Neural crest cell (in vitro differentiated cells): ENCODE measurements at places on chromosomes 3 and 15. TPM values are rescaled to one million over a fixed set of nuclear protein-coding genes. Genes with fewer than 3 reads are reported as not detected.

- DNase-seq: no peak
Measured at GRCh38 chr3:52696830-52697631, 8.6 kb downstream of the GLT8D1 start.

DNA sequence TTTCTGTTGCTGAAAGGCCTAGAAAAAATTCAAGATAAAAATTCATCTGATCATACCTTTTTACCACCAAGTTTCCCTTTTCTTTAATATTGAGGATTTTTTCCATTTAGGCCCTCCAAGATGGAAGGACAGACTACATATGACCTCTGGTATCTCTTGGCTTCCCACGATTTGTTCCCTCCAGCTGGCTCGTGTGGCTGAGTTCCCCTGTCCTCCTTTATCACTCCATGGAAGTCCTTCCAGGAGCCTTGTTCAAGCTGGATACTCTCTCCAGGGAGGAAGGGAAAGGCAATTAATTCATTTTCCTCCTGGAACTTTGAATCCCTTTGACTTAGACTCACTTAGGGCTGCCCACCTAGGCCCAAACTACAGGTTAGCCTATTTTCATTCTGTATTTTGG is 110.6 kb downstream of the CFAP44 start:
- DNase-seq: no peak

EIF4E3 gene
- 8.9 TPM in 2 replicates for total RNA-seq

ASB14 gene
- not detected in 2 replicates for total RNA-seq

TM4SF1 gene
- total RNA-seq: not detected in 2 replicates

DNA sequence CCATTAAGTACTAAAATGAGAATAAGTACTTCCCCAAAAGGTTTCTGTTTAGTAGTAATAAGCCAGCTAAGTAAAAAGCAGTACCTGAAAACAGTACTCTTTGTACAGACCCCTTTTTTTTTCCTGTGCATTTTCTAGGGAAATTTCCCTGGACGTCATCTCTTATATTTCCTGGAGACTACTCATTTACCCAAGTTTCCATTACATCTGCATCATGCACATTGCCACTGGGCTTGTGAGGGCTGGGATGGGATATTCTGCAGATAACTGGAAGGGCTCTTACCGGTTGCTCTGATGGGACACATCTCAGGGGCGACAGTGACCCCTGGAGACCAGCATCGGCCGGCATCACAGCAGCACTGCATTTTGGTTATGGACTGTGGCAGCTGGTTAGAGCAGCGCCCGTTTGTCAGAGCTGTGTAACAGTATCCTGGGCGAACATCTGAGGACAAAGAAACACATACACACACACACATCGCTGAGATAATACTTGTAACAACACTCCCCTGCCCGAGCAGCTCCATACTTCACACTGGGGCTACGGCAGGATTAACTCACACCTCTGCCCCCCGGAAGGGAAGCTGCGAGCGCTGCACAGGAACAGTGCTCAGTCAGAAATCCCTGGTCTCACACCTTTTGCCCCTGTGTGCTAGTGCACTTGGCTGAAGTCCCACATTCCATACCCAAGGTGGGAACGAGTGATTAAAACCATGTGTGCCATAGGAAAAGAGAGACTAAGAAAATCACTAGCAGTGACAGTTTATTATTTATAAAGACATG is 124.9 kb downstream of the FBN1 start:
- DNase-seq: no peak

GRCh38 chr15:36738817-36739216 is 159.4 kb downstream of the CDIN1 start:
- no peak for DNase-seq

CLPX gene
- total RNA-seq: 42.0 and 42.2 TPM in 2 replicates

DNA sequence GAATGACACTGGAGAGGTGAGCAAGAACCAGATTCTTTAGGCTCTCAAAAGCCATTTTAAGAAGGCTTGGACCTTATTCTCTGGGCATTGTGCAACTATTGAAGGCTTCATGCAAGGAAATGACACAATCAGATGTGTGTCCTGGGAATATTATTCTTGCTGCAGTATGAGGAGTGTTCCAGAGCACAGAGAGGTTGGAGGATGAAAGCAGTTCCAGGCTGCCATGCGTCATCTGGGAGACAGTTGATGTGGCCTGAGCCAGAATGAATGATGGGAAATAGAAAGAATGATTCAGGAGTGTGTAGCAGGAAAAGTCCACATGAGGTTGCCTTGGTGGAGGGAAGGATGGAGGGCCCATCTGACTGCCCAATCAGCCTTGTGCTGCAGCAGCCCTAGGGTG is 123.1 kb downstream of the CHCHD6 start:
- no peak for DNase-seq

DNA sequence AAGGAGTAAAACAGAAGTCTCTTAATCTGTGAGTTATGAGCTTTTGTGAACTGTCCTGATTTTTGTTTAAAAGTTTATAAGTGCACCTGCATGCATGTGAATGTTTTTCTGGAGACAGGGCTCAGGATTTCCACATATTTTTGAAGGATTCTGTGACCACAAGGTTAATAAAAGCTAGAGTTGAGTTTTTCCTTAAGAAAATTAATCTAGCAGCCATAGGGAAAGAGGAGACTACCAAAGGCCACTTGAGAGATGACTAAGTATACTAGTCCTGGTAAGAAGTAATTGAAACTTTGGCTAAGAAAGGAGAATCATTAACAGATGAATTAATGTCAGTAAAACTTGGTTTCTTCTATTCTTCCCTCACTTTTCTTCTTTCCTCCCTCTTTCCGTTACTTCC is 176.8 kb upstream of the EPHA3 start:
- DNase-seq: no peak

DNA sequence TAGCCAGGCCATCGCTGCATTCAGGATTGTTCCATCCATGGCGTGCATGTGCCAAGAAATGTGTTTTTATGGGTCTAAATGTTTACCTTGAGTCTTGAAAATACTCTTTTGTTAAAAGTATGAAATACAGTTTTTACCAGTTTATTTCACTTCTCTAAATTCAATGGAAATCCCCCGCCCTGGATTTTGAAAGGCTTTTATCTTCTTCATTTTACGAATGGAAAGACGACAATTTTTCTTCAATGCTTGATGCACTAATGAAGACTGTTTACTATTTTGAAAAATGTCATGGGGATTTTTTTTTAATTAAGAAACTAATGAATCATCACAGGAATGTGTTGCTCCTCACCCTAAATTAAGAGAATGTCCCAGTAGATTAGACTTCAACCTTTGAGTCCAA is 83.5 kb downstream of the FAM81A start:
- no peak for DNase-seq

QTRT2 gene
- total RNA-seq: 40.2 and 46.5 TPM in 2 replicates

GRCh38 chr3:16516695-16517481 is 3.4 kb upstream of the RFTN1 start:
- DNase-seq: no peak

CKMT1B gene
- total RNA-seq: 1.9 and 4.5 TPM in 2 replicates

PLA2G4E gene
- not detected in 2 replicates for total RNA-seq

DNA sequence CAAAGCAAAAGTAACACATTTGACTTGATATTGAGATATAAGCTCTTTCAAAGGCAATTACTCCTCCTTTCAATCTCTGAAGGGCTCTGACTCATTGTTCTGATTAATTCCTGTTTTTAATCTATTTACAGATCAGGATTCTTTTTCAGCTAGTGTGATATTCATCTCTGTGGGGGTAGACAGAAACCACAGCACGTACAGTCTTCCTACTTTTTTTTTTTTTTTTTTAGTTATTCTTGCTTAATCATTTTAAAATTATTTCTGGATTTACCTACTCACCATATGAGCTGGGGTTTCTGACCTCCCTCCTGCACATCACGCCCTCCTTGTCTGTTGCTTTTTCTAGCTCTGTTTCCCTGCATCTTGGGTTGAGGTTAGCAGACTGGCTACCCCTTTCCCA is 1.4 kb downstream of the CNTN3 start:
- DNase-seq: no peak

DNA sequence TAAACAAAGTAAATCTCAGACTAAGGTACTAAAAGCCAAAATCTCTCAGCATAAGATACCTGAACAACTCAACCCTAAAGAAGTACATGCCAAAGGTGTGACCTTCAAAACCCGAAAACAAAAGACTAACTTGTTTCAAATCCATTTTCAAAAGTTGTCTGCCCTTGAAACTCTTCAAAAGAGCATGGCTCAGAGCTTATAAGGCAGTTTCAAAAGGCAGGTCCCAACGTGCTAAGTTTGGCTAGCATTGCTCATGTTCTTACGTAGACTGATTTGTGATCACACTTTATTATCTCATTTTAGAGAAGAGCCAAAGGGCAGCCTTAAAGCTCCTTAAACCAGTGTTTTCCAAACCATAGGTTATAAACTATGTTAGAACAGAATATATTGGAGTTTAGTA is 112.2 kb downstream of the FEZF2 start:
- DNase-seq: no peak

DNA sequence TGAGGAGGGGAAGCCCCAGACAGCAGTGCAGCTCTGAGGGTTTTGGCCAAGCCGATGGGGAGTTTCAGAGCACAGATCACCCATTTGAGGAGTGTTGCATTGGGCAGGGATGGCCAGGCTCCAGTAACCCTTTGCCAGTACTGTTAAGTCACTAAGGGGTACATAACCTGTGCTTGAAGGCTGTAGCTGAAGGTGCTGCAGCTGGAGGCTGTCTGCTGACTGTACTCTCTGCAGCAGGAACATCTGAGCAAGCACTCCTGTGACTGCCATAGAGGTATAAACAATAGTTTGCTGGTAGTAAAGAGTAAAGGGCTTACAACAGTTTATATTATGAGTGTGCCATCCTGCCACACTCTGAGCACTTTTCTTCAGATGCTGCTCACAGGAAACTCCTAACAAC is 297.8 kb downstream of the EPHA3 start:
- DNase-seq: no peak

DNA sequence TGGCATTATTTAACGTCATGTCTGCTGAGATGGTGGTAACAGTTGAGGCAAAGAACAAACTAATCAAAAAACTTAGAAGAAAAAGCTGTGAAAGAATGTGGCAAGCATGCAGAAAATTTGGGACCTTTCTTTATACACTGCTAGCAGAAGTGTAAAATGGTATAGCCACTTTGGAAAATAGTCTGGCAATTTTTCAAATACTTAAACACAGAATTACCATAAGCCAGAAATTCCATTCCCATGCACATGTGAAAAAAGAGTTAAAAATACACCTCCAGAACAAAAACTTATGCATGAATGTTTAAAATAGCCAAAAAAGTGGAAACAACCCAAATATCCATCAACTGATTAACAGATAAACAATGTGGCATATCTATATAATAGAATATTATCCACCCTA is 613.3 kb downstream of the TBL1XR1 start:
- DNase-seq: no peak

SNAP23 gene
- 54.8 and 59.2 TPM in 2 replicates for total RNA-seq

- no peak for DNase-seq
Measured at GRCh38 chr15:72227192-72227586, 3.8 kb downstream of the PKM start.

FBLN2 gene
- 4.9 and 6.3 TPM in 2 replicates for total RNA-seq

GRCh38 chr3:14506626-14507304 is 33.4 kb downstream of the GRIP2 start:
- DNase-seq: no peak

- no peak for DNase-seq
Measured at GRCh38 chr3:13584427-13584891, 35.5 kb downstream of the FBLN2 start.

DNA sequence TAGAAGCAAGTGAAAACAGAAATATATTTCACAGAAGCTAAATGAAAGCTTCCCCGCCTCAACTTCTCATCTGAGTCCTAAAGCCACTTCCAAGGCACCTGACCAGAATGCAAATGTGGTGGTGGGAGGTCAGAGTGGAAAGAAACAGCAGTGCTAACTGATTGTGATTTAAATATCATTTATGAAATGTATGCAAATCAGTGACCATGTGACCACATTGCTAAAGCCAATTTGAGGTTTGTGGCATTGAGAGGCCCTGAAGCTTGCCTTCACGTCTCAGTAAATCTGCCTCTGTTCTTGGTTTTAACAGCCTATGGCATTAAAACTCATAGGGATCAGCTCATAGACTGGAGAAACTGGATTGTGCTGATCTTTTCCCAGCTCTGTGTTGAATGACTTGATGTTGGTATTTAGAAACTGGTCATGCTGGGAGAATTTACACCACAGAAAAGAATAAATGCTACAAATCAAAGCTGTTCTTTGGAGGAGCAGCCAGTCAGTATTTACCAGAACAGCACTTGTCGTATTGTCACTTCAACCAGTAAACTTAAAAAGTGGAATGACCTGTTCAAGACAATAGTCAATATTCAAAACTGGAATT is 481.4 kb upstream of the ALCAM start:
- no peak for DNase-seq

C3orf70 gene
- 15.9 and 16.1 TPM in 2 replicates for total RNA-seq

DNA sequence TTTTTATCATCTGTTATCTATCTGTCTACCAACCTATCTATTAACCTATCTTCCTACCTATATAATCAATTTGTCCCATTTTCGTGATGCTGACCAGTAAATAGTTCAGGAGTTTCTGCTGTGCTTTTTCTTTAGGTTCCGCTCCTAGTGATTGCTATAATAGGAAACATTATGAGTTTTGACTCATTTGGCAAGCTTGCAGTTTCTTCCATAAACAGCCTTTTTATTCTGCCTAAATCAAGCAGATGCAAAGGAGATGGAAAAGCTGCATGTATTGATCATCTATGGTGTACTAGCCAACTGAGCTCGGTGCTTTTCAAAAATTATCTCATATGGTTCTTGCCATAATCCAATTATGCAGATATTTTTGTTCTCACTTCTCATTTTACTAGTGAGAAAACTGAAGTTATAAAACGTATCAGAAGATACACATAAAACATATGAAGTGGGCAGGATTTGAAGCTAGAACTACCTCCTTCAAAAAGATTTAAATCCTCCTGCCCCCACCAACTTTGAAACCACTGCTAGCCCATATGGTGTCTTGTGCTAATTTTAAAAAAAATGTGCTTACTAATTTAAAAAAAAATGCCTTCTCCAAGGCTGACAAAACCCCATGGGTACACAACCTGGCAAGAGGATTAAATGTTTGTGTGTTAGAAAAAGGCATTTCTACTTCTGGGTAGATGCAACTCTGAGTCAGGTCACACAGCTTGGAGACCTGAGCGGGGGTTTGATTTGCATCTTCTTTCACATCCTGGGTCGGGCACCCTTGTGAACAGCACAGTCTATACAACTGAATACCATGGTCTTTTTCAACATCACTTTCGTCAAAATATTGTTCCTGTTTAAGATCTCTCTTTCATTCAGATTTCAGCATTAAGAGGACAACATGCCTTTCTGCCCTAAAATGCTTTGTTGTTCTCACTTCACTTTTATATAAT is 267.0 kb downstream of the CHL1 start:
- DNase-seq: no peak

DNA sequence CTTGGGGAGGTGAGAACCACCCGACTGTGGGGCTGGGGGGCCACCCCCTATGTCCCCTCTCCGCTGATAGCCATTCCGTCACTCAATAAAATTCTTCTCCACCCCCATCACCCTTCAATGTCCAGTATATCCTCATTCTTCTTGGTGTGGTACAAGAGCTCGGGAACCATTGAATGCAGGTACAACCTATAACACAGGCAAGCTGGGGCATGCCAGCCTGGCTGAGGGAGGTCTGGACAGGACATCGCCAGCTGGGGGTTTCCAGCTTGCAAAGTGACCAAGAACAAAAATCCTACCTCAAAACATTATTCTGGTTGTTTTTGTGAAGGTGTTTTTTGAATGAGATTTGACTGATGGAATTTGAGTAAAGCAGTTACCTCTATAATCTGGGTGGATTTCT is 19.6 kb upstream of the BDH1 start:
- DNase-seq: no peak

- no peak for DNase-seq
Measured at GRCh38 chr3:101038393-101038792, 45.2 kb upstream of the ABI3BP start.
